Fibroblast of skin of scalp (primary cell): ENCODE measurements at places on chromosomes 16 and 17.
A peak's percentile ranks its signal among the peaks of the same experiment; 100 is the strongest.

DNA sequence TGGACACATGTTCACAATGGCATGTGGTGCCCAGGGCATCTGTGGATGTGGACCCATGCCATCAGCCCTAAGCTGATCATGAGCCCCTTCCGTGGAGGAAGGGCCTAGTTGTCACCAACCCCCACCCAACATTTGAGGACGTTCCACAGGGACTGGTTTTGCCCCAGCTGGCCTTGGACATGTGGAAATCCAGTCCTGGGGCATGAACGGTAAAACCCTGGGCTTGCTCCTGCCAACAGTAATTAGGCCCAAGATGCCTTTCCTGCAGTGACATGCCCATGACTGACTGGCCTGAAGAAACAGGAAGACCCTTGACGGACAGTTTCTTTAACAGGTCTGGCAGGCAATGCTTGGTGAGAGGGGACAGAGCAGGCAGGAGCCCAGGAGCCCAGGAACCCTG, 7.7 kb downstream of the TNS4 start:
- no peak for DNase-seq

DNA sequence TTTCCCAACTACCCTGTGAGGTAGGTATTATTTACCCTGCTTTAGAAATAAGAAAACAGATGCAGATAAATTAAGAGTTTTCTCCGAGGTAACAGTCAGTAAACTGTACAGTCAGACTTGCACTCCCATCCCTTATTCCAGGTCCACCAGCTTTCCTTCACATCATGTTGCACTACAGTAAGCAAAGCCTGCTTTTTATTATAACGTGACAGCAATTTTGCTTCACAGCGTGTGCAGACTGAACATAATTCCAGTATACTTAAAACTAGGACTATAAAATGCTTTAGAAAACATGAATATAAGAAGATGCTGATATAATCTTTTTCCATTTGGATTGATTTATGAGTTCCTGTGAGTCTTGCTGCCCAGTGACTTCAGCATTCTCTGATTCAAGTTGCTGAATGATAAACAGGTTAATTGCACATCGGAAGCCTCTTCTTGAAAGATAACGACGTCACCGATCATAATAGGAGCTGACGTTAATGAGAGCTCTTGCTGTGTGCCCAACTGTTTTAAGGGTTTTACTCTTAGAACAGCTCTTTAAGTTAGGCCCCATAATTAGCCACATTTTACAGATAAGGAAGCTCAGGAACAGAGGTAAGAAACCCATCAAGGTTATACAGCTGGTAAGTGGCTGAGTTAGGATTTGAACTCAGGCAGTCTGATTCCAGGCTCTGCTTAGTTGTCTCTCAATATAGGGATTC, 1.4 kb downstream of the LIG3 start:
- no peak for DNase-seq

- DNase-seq = no peak
Measured at GRCh38 chr16:4486126-4486893, 10.1 kb downstream of the HMOX2 start.

DNA sequence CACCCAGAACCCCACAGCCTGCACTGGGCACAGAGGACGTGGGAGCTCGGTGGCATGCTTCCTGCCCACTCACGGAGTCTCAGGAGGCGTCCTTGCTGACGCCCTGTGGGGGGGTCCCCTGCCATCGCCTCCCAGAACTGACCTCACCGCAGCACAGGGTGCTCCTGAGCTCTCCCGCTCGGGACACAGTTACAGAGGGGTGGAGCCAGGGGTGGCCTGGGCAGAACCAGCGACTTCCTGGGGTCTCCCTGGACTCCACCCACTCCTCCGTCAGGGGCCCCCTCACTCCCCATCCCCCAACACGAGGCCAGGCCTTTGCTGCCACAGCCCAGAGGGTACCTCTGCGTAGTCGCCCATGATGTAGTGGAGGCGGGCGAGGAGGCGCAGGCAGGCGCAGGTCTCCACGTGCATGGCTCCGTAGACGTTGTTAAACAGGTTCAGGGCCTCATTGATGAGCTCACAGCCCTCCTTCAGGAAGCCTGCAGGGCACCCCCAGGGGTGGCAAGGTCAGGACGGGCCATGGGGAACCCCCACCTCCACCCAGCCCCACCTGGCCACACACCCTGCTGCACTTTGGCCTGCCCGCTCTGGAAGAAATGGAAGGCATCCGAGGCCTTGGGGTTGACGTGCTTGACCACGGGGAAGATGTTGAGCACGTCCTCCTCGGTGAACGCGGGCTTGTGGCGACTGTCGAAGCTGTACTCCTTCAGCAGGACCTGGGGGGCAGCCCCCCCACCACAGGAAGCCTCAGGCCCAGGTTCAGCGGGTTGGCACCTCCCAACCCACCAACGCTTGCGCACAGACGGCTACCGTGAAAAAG, 17.8 kb downstream of the CLUH start:
- no peak for DNase-seq

GRCh38 chr17:22512506-22512905, 820.2 kb downstream of the KCNJ18 start:
- DNase-seq = no peak

DNA sequence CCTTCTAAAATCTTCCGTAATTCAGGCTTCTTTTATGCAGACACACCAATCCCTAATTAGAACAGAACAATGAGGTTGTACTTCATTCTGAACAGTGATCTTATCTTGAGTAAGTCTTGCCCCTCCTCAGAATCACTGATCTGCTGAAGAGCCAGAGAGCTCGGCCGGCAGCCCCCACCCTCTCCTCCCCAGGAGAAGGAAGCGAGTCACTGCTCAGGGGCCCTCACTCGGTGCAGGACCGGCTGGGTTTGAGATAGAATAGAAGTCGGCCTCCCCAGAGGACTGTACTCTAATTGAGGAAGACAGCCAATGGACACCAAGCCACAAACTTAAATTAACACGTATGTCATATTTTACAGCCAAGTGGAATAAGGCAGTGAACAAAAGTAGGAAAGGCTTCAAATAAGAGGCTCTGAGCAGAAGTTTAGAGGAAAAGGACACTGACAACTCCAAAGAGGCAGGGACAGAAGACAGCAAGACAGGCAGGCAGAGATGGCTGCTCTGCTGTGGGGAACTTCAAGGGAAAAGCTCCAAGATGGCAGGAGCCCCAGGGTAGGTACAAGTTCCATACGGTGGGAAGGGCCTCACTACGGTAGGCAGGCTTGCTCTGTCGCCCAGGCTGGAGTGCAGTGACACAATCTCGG, 18.6 kb downstream of the CREBBP start:
- peak; percentile 53 for DNase-seq

DNA sequence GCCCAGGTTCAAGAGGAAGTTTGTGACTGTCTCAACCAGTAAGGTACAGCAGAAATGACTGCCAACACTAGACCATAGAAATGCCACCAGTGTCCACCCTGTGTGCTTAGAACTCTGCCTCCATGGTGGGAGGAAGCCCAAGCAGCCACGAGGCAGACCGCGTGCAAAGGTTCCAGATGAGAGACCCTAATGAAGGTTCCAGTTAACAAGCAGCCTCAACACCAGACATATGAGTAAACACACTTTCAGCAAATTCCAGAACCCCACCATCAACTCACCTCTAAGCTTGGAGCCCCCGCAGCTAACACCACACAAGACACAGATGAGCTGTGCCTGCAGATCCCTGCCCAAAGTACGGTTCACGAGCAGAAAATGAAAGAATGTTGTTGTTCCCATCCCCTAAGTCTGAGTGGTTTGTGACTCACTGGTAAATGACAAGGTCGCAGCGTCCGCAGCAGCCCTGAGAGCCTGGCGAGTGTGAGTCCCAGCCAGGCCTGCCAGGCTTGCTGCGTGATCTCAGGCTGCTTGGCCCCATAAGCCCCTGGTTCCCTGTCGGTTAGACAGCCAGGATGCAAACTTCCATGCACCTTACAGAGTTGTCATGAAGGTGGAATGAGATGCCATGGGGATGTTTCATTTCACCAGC, 193.7 kb downstream of the C16orf95 start:
- DNase-seq = peak; percentile 34

- peak; percentile 43 for DNase-seq
Measured at GRCh38 chr17:2123375-2124251, 68.7 kb downstream of the HIC1 start.

DNA sequence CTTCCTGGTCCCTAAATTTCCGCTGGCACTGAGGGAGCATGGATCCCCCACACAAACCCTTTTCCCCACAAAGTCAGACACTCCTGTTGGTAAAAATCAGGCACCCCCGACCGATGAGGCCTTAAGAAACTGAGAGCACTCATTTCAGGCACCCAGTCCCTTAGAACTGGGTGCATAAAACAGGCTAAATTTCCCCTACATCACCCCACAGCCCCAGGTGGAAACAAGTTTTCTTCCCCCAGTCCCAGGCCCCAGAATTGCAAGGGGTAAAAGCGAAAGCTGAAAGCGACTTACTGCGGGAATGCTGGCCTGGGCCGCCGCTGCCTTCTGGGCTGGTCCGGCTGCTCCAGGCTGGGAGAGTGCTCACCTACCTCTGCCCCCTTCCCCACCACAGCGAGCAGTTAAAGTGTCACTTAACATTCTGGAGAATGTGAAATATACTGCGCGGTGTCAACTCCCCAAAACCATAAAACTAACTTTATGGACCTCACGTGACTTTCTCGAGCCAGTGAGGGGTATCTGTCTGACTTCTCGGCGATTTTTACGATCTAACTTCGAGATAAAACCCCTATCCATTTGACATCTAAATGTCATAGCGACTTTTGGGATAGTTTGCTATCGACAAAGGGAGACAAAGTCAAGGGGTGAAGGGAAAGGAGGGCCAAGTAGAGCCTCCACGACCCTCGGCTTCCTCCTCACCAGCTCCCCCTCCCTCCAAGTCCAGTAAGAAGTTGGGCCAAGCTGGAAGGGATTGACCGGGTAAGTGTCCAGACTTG, at the start of gene HOXB3:
TSS of gene HOXB3 (minus strand) at position 411 of the 776 bp plus-strand sequence. CDS start 37,767 bp downstream, outside the sequence.
- no peak for DNase-seq

DNA sequence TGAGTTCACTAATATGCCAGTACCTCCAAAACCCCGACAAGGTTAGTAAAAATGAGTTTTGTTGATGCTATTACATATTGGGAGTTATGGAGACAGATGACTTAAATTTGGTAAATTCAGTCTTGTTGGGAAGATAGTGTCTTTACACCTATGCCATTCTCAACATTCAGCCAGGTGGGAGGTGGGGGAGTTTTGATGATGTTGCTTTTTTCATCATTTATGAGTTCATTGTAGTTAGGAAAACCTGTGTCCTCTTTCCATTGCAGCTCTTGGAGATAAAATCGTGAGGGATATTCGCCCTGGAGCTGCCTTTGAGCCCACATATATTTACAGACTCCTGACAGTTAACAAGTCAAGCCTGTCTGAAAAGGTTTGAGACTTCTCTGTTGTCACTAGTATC, 59.9 kb upstream of the CRISPLD2 start:
- DNase-seq = no peak

- DNase-seq = no peak
Measured at GRCh38 chr17:73397856-73398540, 86.2 kb upstream of the CDC42EP4 start.

GRCh38 chr16:69340095-69340644, 598 bp downstream of the NIP7 start:
- DNase-seq = no peak

DNA sequence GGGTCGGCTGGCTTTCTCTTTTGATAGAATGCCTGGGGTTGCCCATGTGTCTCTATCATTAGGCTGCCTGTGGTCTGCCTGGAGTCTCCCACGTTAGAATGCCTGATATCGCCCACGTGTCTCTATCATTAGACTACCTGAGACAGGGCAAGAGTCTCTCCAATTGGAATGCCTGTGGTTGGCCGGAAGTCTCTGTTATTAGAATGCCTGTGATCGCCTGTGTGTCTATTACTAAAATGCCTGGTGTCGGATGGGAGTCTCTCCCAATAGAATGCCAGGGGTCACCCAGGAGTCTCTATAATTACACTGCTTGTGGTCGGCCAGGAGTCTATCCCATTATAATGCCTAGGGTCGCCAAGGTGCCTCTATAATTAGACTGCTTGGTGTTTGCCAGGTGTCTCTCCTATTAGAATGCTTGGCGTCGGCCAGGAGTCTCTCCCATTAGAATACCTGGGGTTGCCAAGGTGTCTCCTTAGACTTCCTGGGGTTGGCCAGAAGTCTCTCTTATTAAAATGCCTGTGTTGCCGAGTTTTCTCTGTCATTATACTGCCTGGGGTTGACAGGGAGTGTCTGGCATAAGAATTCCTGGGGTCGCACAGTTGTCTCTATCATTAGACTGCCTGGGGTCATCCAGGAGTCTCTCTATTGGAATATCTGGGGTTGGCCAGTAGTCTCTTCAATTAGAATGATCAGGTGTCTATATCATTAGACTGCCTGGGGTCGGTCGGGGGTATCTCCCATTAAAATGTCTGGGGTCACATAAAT, 2272.8 kb downstream of the TP53TG3F start:
- no peak for DNase-seq

GRCh38 chr17:28039251-28039650, 3.2 kb upstream of the NLK start:
- no peak for DNase-seq

GRCh38 chr16:79257953-79258490, 342.5 kb downstream of the MAF start:
- DNase-seq = no peak

DNA sequence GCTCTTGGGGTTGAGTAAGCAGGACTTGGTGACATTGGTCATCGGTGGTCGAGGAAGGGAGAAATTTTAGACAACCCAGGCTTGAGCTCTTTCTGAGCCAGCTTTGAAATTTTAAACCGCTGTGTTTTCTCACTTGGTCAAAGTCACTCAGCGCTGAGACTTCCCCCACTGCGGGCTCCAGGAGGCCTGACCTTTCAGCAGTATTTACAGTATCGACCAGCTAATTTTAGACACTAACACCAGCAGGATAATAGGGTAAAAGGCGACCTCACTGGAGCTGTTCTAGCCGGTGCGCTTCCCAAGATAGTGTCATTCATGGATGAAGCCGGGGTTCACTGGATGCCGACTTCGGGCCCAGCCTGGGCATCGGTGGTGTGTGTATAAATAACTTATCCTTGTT, 29.7 kb upstream of the WSCD1 start:
- no peak for DNase-seq

- DNase-seq = no peak
Measured at GRCh38 chr16:48496571-48497095, 111.4 kb upstream of the SIAH1 start.

GRCh38 chr16:9139965-9140364, 48.5 kb downstream of the HAPSTR1 start:
- DNase-seq = peak; percentile 38

DNA sequence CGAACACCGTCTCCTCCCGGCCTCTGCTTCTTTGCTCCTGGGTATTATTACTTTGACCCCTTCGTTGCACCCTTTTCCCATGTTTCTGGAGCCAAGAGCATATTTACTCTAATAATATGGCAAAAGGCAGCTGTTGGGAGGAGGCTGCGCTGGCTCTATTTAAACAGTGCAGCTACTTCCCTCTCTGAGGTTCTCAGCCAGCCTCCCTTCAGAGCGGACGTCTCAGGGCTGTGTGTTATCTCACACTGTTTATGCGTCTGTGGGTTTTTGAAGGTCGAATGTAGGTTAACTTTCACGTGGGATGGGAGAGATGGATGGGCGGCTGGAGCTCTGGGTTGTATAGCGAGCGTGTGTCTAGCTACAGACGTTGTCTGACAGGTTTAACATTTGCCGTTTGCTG, 45.3 kb downstream of the COX4I1 start:
- DNase-seq = no peak
